ENCODE measurements at places on chromosomes 5 and 9. TPM values are rescaled to one million over a fixed set of nuclear protein-coding genes. Genes with fewer than 3 reads are reported as not detected.

DNA sequence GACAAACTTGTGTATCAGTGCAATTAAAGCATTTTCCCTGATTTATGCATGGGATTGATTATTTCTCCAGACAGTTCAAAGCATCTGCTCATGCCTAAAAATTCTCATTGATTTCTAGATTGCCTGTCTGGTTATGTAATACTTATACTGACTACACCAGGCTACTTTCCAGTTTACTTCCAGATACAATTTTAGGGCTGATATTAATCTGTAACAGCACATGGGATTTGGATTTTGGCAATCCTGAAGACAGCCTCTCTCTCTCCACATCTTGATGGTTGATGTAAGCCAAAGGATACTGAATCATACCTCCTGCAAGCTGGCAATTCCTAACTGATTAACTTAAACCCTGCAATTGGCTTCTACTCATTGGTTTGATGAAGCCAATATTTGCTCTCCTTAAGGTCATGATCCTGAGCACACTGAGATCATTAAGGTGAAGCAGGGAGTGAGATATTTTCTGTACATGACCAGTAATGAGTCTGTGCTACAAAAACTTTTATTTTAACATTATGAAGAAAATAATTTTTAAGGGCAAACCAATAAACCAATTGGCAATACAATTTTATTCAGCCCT, 25.7 kb upstream of the FBXL7 start:
- no peak overlapping the region for H3K27ac ChIP-seq
- H3K4me1 ChIP-seq, result no peaks in the 10 kb centered on the region
- no peaks in the 10 kb centered on the region for H3K36me3 ChIP-seq
- H3K4me3 ChIP-seq, result no peak overlapping the region
- H3K27me3 ChIP-seq, result no peaks in the 10 kb centered on the region

GRCh38 chr9:93898502-93899426, 56.4 kb downstream of the BARX1 start:
- no peaks in the 10 kb centered on the region for H3K36me3 ChIP-seq
- H3K4me3 ChIP-seq, result no peak overlapping the region
- H3K4me1 ChIP-seq, result no peaks in the 10 kb centered on the region
- no peak overlapping the region for H3K27ac ChIP-seq
- DNase-seq, result peak; percentile 34

DNA sequence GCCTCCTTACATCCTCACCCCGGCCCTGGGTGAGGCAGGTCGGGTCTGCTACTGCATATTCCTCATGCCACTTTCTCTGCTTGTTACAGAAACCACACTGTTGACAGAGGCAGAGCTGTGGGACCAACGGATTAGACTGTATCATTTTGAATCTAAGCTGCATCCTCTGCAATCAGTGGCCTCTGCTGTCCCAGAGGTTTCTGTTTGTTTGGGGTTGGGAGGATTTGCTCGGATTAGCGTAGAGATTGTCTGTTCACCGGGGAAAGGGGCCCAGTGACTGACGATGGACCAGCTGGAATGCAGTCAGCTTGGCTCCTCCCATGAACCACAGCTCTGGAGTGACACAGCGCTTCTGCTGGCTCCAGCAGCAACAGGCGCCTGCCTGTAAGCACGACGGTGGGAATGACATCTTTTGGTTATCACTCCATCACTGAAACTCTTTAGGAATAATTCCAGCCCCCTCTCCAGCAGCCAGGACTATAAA, 37.3 kb upstream of the ADRA1B start:
- no peak overlapping the region for H3K4me3 ChIP-seq
- H3K27ac ChIP-seq, result peak overlapping the region; percentile 79
- peak; percentile 58 for DNase-seq
- H3K36me3 ChIP-seq, result no peaks in the 10 kb centered on the region
- no peaks in the 10 kb centered on the region for H3K27me3 ChIP-seq

DNA sequence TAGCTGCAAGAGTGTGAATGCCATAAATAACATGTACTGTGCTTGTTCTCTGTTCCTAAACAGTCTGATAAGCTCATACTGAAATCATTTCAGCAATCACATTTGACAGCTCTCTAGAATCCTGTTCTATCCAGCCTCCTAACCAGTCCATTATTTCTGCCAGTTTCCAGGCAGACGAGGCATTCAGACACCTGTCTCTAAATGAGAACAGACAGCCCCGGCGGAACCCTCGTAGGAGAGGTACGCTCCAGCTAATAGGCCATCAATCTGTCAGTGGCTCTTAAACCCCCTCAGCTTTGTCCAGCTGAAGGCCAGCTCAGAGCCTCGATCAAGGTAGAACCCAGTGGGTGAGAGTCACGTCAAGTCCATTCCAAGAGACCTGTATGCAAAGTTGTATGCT, 272.3 kb downstream of the GLIS3 start:
- no peak overlapping the region for H3K27ac ChIP-seq
- H3K36me3 ChIP-seq, result no peaks in the 10 kb centered on the region
- no peak overlapping the region for H3K4me3 ChIP-seq
- DNase-seq, result no peak
- no peaks in the 10 kb centered on the region for H3K27me3 ChIP-seq

GRCh38 chr5:37966291-37966690, 126.5 kb upstream of the GDNF start:
- no peaks in the 10 kb centered on the region for H3K27me3 ChIP-seq
- no peaks in the 10 kb centered on the region for H3K36me3 ChIP-seq
- DNase-seq, result no peak
- no peak overlapping the region for H3K4me3 ChIP-seq
- no peaks in the 10 kb centered on the region for H3K4me1 ChIP-seq

- no peak overlapping the region for H3K4me3 ChIP-seq
- H3K27me3 ChIP-seq, result no peaks in the 10 kb centered on the region
- no peak overlapping the region for H3K27ac ChIP-seq
- no peak for DNase-seq
- peaks cover 14% of the 10 kb centered on the region for H3K36me3 ChIP-seq
These were observed 13.9 kb downstream of the TLR4 start for GRCh38 chr9:117718085-117718484.

DNA sequence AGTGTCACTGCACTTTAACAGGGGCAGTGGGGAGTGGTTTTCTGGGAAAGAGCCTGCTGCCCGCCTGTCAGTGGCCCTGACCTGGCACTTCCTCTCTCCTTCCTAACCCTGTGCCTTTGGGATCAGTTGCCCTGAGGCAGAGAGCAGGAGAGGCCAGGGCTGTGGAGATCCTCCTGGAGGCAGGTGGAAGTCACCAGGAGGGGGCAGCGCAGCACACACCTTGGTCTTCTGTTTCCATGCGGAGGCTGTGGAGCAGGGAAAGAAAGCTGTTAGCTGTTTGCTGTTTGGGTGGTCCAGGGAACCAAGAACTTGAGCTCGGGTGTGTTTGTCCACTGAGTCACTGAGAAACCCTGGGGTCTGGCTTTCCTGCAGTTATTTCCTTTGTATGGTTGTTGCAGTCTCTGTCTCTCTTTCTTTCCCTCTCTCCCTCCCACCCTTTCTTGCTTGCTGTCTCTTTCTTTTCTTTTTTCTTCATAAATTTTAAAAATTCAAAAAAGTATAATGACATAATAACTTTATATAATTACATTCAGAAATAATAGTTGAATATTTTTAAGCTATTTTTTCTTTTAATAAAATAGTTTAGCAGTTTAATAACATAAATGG, 28.1 kb downstream of the NTRK2 start:
- no peaks in the 10 kb centered on the region for H3K36me3 ChIP-seq
- DNase-seq, result peak; percentile 75
- H3K4me1 ChIP-seq, result no peaks in the 10 kb centered on the region
- H3K27ac ChIP-seq, result no peak overlapping the region
- no peak overlapping the region for H3K4me3 ChIP-seq

DNA sequence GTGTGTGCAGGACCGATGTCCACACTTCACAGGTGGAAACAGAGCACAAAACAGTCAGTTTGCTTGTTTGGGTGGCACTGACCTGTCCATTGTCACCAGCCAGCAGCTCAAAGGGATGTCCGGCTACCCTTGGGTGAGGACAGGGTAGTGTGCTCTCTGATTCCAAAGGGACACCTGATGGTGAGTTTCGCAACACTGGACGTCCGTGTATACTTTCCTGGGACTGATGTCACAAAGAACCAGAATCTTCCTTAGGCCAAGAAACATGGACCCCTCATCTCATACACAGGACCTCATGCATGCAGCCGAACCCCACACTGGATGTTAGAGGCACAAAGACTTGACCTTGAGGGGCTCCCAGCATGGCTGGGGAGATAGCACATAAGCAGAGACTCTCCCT, 22.2 kb upstream of the CPLX2 start:
- H3K4me1 ChIP-seq, result no peaks in the 10 kb centered on the region
- no peak overlapping the region for H3K27ac ChIP-seq
- no peak for DNase-seq
- H3K4me3 ChIP-seq, result no peak overlapping the region
- no peaks in the 10 kb centered on the region for H3K36me3 ChIP-seq
- no peaks in the 10 kb centered on the region for H3K27me3 ChIP-seq

DNA sequence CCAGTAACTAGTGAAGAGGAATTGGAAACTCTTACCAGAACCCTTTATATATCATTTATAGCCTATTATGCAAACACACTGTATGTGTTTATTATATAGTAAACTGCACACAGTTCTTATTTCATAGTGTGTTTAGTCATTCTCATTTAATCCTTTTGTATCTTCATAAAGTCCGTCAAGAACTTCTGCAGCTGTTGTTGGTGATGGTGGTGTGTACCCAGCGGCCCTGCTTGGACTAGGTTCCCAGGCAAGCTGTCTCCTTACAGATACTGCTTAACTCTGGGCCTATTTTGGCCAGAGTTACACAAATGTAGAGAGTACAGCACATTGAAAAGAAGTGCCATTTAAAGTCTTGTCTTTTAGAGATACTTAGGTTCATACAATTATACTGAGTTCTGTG, 231.9 kb downstream of the NDUFS4 start:
- no peak for DNase-seq
- no peak overlapping the region for H3K27ac ChIP-seq
- H3K4me3 ChIP-seq, result no peak overlapping the region
- no peaks in the 10 kb centered on the region for H3K4me1 ChIP-seq

DNA sequence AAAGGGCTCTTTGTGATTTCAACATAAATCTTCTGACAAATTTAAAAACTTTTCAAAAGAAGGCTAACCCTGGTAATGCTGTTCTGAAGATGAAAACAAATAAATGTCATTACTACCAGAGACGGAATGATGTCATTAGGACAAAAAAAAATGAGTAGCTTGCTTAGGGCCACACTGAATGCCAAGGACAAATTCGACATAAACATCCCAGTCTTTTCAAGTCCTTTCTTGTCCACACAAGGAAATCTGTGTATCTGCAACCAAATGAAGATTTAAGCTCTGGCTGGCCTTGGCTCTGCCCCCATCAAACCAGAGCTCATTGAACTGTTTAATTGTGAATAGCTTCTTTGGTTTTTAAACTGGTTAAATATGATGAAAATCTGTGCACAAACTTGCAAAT, 592.7 kb downstream of the TLE1 start:
- H3K27ac ChIP-seq, result no peak overlapping the region
- H3K4me1 ChIP-seq, result no peaks in the 10 kb centered on the region

The SPATA9 gene
- not detected for total RNA-seq

The NLN gene
- total RNA-seq, result 13.8 TPM

The IL4 gene
- total RNA-seq, result not detected

The PPP2R2B gene
- total RNA-seq, result 0.95 TPM

The UNC13B gene
- total RNA-seq, result 87.9 TPM

The RABEPK gene
- total RNA-seq, result 12.3 TPM

The CBY3 gene
- total RNA-seq, result not detected

Data from lower lobe of right lung (tissue), 2 donors.